ENCODE measurements at places on chromosomes 16 and 17.

- no peak for DNase-seq
Measured at GRCh38 chr17:34235389-34236028, 19.6 kb upstream of the CCL2 start.

DNA sequence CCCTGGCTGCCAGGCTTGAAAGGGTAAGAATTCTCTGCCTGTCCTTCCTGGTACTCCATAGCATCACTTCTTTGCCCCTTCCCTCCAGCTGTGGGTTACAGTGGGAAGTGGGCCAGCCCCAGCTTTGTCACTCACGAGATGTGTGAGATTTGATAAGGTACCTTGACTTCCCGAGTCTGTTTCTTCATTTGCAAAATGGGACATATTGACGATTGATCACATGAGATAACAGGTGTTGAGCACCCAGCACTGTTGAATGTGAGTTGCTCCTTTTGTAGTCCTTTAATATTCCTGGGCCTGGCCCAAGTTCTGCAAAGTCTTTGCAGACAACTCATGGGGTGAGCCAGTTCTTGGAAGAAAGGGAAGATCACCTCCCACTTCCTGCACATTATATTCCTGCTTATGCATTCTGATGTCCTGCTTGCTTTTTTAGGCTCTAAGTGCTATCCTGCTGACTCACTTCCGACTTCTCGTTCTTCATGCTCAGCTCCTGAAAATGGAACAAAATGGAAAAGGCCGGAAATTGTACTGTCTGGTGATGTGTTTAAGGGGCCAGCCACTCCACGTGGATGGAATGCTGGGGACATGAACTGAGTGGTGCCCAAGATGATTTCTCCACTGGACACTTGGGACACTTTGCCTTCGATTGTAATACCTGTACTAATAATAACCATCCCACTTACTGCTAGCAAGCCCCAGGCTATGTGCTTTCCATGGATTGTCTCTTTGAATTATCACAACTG is 8.3 kb upstream of the NLK start:
- DNase-seq, result no peak

- DNase-seq, result no peak
Measured at GRCh38 chr17:34140006-34140405, 115.1 kb upstream of the CCL2 start.

GRCh38 chr17:339193-340061 is 13.2 kb downstream of the RPH3AL start:
- DNase-seq, result no peak

DNA sequence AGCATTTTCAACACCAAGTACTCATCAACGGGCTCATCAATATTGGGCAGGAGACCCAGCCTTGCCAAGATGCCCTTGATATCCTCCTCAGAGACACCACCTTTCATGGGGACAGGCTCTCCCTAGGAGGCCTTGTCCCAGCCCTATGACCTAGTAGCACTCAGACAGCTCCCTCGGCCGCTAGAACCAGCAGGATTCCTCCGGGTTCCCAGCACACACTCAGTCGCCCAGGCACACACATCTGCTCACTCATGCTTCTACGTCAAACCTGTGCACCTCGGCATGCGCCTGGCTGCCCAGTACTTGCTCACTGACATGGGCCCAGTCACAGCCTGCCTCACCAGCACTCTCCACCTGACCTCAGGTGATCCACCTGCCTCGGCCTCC is 17.0 kb downstream of the SRCIN1 start:
- no peak for DNase-seq

- no peak for DNase-seq
Measured at GRCh38 chr16:51708861-51709260, 557.8 kb upstream of the SALL1 start.

DNA sequence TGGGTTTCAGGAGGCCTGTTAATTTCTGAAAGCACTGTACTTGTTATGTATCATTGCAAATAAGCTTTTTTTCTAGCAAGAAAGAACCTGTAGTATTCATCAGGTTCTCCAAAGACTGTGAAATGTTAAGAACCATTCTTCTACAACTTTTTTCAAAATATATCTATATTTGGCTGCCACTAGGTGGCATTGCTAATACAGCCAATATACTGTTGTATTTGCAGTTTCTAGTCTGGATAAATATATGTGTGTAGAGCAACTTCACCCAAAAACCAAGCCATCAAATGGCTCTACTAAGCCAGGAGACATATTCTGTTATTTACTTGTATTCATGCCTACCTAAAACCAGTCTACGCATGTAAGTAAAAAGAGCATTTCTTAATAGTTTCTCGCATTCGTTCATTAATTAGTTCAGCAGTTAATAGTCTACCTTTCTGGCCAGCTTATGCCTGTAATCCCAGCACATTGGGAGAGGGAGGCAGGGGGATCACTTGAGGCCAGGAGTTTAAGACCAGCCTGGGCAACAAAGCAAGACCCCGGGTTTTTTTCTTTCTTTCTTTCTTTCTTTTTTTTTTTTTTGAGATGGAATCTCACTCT is 39.5 kb downstream of the VMP1 start:
- DNase-seq, result no peak

DNA sequence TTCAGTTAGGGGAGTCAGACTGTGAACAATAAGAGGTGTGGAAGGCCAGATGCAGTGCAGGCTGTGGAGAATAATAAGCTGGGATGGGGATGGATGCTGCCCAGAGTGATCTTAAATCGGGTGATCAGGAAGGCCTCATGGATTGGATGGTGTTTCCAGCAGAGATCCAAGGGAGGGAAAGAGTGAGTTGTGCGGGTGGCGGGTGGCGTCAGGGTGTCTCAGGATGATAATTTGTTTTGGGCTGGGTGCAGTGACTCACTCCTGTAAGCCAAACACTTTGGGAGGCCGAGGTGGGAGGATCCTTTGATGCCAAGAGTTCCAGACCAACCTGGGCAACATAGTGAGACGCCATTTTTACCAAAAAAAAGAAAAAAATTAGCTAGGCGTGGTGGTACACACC is 7.9 kb downstream of the CLUAP1 start:
- no peak for DNase-seq

- no peak for DNase-seq
Measured at GRCh38 chr17:8359769-8360168, 16.7 kb downstream of the KRABD2 start.

- DNase-seq, result no peak
Measured at GRCh38 chr17:72635034-72635635, 457.4 kb downstream of the SLC39A11 start.

DNA sequence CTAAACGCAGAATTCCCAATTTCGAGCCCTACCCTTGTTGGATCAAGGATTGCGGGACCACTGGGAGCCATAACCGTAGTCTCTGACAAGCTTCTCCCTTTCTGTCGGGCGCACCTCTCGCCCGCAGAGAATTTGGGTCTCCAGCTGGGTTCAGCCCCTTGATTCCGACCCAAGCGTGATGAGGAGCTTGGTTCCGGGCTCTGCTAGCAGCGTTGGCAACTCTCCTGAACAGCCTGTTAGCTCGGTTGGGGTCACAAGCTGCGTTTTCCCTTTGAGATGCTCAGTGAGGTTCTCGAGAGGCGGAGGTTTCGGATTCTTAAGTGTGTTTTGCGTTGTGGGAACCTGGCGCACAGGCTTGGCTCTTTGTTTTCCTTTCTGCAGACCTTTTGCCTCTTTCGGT is 655 bp downstream of the ATXN1L start:
- DNase-seq, result no peak

- DNase-seq, result no peak
Measured at GRCh38 chr16:58792188-58792587, 58.1 kb upstream of the GOT2 start.

GRCh38 chr17:4135489-4135888 is 7.3 kb downstream of the ZZEF1 start:
- DNase-seq, result no peak

DNA sequence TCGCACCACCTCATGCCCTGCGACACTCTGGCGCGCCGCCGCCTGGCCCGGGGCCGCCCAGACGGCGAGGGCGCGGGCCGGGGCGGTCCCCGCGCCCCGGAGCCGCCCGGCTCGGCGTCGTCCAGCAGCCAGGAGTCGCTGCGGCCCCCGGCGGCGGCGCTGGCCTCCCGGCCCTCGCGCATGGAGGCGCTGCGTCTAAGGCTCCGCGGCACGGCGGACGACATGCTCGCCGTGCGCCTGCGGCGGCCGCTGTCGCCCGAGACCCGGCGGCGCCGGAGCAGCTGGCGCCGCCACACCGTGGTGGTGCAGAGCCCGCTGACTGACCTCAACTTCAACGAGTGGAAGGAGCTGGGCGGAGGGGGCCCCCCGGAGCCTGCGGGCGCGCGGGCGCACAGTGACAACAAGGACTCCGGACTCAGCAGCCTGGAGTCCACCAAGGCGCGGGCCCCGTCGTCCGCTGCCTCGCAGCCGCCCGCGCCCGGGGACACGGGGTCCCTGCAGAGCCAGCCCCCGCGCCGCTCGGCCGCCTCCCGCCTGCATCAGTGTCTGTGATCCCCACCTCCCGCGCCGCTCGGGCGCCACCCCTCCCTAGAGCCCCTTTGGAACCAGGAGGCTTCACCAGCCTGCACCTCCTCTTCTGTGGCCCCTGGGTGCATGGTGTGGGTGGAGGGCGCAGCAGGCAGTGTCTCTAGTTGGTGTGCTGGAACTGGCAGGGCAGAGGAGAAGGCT is 82.3 kb downstream of the ARHGAP23 start:
- DNase-seq, result no peak

DNA sequence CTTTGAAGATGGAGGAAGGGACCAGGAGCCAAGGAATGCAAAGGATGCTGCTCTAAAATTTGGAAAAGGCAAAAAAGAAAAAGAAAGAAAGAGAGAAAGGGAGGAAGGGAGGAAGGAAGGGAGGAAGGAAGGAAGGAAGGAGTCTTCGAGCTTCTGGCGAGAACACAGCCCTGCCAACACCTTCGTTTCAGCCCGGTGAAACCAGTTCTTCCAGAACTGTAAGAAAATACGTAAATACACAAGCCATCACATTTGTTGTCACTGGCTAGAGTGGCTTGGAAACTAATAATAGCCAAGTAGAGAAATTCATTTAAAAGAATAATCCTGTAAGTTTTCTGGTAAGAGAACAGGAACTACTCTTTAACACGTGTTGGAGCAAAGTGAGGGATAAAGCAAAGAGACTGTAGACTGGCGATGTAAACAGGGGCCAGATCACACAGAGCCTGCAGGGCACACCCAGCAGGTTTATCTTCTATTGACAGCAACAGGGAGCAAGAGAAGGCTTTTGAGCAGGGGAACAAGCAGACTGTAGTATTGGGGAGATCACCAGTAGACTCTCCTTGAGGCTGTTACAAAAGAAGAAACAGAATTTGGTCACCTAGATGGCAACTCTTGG is 188.7 kb upstream of the MPHOSPH6 start:
- no peak for DNase-seq

GRCh38 chr17:30334421-30334820 is 564 bp upstream of the TMIGD1 start:
- no peak for DNase-seq

DNA sequence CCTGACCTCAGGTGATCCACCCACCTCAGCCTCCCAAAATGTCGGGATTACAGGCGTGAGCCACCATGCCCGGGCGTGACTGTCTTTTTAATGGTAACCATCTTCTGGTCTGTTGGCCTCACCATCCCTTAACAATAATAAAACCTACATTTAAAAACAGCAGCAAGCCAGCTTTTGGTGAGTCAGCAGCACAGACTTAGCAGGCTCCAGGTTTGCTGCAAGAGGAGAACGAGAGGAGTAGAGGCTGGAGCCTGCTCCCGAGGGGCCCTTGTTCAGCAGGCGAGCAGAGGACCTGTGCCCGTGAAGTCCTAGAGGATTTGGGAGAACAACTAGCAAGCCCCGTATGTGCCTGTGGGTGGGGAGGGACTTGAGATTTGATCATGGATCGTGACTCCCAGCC is 35.7 kb downstream of the MYH13 start:
- no peak for DNase-seq

GRCh38 chr17:73482251-73482716 is 162.0 kb downstream of the SDK2 start:
- DNase-seq, result no peak

GRCh38 chr16:77540646-77541045 is 105.8 kb upstream of the ADAMTS18 start:
- no peak for DNase-seq

- DNase-seq, result no peak
Measured at GRCh38 chr17:19724501-19725420, 8.4 kb upstream of the SLC47A2 start.

DNA sequence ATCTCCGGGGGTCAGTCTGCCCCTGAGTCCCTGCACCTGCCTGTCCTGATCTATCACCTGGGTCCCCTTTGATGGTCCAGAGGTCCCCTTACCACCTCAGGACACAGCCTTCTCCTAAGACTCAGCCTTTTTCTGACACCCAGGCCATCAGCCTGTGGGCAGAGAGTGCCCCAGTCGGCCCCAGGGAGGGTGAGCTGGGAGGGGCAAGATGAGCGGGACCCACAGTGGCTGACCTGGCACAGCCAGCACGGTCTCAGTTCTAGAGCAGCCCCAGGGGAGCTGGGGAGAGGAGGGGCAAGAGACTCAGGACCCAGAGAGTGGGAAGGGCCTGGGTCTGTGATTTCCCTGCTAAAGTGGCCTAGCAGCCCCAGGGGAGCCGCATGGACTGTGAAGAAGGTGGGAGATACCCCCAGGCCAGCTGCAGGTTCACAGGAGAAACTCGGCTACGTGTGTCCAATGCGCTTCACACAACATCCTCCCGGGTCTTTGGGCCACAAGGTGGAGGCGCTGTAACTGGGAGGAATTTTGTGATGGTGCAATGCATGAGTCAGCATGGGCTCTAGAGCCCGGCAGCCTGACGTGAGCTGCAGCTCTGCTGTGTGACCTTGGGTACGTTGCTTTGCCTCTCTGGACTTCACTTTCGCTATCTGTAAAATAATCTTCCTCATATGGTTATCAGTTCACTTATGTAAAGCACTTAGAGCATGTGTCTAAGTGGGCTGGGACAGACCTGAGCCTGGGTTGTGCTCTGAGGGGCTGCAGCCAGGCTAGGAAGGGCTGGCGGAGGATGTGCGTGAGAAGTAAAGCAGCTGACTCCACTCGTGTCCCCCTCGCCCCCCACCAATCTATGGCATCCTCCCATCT is 67.2 kb upstream of the LHX1 start:
- no peak for DNase-seq

DNA sequence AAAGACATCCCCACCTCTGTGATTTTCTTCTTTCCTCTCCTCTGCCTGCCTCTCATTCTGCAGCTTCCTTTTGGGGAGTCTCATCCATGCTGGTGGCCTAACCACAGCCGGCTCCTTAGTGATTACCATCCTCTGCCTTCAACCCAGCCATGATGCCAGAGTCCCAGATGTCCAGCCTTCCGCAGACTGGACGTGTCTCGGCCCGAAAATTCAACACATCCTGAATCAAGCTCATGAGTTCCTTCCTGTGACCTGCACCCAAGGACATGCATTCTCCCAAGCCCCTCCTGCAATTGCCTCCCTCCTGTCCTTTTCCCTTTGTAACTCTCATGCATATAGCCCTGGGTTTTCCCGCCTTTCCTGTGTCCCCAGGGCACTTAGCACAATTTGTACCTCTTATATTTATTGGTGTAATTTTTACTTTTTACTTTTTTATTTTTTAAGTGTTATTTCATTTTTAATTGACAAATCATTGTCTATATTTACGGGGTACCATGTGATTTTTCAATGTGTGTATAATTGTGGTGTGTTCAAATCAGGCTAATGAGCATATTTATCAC is 1.2 kb upstream of the SLC13A5 start:
- DNase-seq, result no peak

- DNase-seq, result no peak
Measured at GRCh38 chr16:3780570-3780969, 63.2 kb upstream of the TRAP1 start.

Data from SIG-M5 (cell line).